ENCODE measurements at places on chromosomes 12 and 14.
A peak's percentile ranks its signal among the peaks of the same experiment; 100 is the strongest.

GRCh38 chr14:20631023-20631879, 10.2 kb downstream of the OR6S1 start:
- no peak for DNase-seq

DNA sequence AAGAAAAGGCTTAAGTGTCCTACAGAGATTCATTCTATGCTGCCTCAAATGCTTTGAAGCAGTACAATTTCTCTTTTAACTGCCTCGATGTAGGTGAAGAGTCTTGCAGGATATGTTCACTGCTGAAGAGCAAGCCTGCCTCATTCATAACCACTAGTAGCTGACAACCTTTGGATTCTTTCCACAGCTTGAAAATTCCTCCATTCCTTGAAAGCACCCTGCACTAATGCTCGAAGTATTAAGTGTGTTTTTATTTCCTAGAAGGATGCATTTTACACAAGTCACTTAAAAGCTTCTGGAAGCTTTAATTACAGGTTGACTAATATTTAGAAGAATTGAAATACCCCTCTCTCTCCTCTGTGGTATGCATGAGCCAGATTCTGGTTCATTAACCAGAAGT, 429.4 kb downstream of the DIO2 start:
- DNase-seq, result no peak

GRCh38 chr14:64681796-64682710, 22.2 kb upstream of the PLEKHG3 start:
- DNase-seq, result no peak

- no peak for DNase-seq
Measured at GRCh38 chr12:8819666-8819980, 2.8 kb upstream of the A2ML1 start.

- DNase-seq, result no peak
Measured at GRCh38 chr12:105331805-105332251, 1.3 kb downstream of the C12orf75 start.

- no peak for DNase-seq
Measured at GRCh38 chr12:29676676-29677075, 107.1 kb downstream of the TMTC1 start.

GRCh38 chr12:64673490-64674169, 63.3 kb downstream of the RASSF3 start:
- DNase-seq, result no peak

DNA sequence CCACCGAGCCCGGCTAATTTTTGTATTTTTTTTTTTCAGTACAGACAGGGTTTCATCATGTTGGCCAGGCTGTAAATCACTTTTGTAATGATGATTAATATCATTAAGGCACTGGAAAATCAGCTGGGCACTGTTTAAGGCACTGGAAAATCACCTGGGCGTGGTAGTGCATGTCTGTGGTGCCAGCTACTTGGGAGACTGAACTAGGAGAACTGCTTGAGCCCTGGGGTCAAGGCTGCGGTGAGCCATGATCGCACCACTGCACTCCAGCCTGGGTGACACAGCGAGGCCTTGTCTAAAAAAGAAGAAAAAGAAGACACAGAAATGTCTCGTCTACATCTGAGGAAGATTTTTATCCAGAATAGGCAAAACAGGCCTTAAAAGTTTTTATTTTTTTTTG, 12.7 kb downstream of the SLC11A2 start:
- no peak for DNase-seq

- DNase-seq, result no peak
Measured at GRCh38 chr14:95226801-95227200, 69.5 kb upstream of the DICER1 start.

DNA sequence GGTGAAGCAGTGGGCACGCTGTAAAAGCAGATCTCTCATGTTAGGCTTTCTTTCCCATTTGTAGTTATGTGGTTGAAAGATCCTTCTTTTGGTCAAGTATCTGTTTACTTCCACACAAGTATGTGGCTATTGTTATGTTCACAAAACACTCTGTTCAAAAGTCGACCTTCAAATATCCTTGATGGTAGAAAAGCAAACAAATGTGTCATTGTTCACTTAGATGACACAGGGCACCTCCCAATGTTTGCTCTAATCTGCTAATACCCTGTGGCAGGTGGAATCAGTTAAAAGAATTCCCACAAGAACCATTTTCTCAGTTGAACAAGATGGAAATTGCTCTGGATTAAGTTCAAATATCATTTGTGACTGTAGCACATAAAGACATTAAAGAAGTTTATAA, 43.6 kb upstream of the NAA30 start:
- DNase-seq, result no peak

GRCh38 chr12:111846016-111846415, 4.0 kb downstream of the MAPKAPK5 start:
- DNase-seq, result no peak

- no peak for DNase-seq
Measured at GRCh38 chr12:5307065-5307464, 124.8 kb upstream of the NTF3 start.

DNA sequence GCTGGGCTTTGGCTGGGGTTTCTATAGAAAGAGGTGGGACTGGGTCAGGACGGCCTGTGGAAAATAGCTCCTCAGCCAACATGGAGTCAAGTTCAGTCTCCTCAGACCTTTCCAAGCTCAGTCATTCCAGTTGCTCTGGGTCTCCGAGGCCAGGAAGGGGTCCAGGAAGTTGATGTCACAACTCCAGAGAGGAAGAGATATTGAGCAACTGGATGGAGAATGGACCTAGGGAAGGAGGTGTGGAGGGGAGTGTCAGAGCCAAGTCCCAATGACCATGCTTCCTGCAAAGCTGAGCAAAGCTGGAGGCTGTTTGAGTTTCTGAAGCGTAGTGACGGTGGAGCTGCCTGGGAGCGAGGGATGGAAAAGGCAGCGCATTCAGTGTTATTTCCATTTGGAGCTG, 86.1 kb downstream of the SLC24A4 start:
- no peak for DNase-seq

DNA sequence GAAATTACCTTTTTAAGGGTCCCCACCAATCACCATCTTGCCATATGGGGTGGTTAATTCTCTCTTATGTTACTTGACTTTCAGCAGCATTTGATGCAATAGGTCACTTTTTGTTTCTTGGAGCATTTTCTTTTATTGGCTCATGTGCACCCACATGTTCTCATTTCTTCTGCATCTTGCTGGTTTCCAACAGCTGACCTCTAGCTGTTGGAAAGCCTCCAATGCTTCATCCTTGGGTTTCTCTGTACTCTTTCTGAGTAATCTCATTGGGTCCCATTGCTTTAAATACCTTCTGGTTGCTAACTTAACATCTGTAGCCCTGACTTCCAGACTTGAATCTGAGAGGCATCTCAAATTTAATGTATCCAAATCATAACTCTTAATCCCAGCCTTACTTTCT, 116.8 kb downstream of the CRADD start:
- no peak for DNase-seq

DNA sequence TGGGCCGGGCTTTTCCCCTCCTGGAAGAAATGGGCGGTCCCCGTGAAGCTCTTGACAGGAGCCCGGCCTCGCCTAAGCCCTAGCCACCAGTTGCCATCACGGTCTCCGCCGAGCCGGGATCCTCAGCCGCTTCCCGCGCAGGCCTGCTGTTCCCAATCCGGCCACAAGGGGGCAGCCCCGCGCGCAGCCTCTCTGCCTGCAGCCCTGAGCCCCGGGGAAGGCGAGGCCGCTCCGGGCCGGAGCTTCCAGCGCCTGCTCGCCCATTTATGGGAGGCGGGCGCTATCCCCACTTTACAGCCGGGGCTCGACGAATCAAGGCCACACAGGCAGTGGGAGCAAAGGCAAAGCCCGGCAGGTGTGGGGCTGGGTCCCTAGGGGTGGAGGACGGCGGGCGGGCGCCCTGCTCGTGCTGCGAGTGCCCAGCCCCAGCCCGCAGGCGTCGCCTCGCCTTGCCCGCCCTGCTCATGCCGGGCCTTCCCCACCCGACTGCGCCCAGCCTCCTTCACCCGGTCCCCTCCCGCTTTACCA, 61.5 kb downstream of the LGMN start:
- DNase-seq, result peak; percentile 58

DNA sequence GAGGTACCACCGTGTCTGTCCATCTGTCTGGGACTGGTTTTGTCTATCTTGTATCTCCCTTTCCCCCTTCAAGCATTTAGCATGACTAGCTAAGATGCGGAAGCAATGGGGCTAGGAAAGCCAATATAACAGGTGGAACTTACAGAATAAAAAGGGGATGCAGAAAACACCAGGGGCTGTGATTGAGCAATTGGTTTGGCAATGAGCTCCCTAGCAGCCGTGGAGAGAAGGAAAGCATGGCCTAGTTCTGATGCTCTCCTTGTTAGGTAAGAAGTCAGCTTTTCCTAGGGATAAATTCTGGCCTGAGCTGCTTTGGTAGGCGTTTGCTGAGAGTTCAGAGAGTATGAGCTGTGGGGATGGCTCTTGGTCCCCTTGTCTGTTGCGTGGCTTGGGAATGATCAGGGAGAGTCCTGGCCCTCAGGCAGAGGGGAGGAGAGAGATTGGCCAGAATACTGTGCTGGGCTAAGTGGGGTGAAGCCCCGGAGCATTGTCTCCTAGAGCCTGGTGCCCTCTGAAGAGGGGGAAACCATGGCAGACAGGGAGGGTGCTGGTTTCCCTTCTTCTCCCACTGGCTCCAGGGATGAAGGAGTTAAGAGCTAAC, 7.1 kb downstream of the SETD1B start:
- DNase-seq, result no peak

GRCh38 chr12:107377596-107378385, 284.4 kb upstream of the CRY1 start:
- no peak for DNase-seq

DNA sequence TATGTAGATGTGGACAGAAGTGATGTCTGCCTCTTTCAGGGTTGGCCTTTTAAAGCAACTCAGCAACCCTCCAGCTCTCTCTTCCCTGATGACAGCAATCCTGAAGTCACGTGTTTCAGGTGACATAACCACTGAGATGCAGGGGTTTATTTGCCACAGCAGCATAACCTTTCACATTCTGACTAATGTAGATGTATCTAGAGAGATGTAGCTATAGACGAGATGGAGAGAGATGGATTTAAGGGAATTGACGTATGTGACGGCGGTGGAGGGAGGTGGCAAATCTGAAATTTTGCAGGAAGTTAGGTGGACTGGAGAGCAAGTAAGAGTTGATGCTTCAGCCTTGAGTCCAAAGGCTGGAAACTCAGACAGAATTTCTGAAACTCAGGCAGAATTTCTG, 126.0 kb downstream of the ZFP36L1 start:
- no peak for DNase-seq

DNA sequence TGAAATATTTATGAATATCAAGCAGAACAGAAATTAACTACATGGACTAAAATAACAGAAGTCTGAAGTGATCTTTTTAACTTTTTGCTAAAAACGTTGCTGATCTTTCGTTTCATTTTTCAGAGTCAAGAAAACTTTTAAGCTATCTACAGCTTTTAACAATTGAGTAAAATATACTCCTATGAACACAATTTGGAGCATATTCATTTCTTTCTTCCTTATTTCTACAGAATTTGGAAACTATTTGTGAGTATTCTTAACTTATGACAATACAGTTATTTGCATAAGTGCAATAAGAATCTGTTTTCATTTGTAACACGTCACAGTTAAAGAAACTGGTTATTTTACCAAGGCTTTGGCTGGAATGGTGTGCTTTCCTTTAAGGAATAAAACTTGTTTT, 21.0 kb upstream of the B4GALNT1 start:
- DNase-seq, result no peak

- DNase-seq, result no peak
Measured at GRCh38 chr12:92324849-92325500, 179.3 kb upstream of the BTG1 start.

DNA sequence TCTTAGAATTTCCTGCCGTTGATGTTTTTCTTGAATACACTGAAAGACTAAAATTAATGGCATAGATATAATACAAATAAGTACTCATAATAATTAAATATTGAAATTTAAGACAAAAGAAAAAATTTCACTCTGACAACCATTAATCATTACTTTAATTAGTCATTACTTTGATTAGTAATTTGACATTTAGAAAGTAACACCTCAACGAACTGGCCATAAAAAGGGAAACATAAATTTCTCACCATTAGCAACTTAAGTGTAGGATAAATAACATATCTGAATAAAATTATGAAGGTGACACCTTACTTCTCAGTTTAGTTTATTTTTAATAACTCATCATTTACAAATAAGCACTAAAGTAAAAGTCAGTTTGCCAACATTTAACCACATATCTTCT, 17.5 kb downstream of the MAGOHB start:
- DNase-seq, result no peak

GRCh38 chr12:130041983-130042812, 120.1 kb upstream of the FZD10 start:
- peak; percentile 25 for DNase-seq

DNA sequence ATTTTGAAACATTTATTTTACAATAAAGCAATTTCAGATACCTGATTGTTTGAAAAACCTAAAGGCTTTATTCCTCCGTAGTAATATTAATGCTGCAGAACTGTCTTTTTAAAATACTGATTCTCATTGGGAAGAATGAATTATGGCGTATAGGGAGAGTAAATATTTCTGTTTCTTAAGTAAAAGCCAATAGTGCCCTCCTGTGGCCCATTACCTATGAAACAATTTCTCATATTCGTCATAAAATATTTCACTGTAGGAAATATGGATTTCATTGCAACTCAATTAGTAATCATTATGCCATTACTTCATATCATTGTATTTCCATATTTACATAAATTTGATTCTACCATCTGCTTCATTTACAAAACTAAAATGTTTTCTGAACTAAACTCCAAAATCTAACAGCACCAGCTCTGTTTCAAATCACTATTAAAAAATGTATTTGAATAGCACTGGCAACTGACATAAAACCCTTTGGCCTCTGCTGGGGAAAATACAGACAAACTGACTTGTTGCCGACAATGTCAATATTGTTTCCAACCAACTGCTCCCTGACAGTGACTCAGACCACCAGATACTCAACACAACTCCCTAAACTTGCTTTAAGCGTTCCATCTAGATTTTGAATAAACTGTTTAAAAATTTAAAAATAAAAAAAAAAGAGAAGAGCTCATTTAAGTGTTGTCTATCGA, 290.3 kb downstream of the NAV3 start:
- no peak for DNase-seq

DNA sequence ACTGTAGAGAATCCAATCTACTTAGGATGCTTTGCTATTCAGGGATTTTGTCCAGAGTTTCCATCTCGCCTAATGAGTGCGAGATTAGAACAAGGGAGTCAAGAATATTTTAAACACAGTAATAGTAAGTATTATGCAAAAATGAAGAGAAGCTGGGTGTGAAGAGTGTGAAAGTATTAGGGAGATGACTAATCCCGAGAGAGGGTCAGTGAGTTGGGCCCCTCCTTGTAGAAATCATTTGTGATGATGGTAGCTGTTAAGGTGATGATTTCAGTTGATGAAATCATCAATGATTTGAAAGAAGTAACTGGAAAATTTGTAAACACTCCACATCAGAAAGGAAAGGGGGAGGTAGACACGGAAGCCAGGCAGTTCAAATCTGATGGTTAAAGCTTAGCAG, 478.9 kb upstream of the MGAT4C start:
- DNase-seq, result no peak
